Endothelial cell (in vitro differentiated cells): ENCODE measurements at places on chromosomes 4 and X. TPM values are rescaled to one million over a fixed set of nuclear protein-coding genes. Genes with fewer than 3 reads are reported as not detected.

The RHOXF2B gene
- not detected for total RNA-seq

The STOX2 gene
- 4.8 TPM for total RNA-seq

The CXCL11 gene
- total RNA-seq: not detected

The CSN1S1 gene
- total RNA-seq: not detected
